ENCODE measurements at places on chromosomes 13 and 19.

GRCh38 chr13:94327318-94327717 lies 152.2 kb downstream of the DCT start:
- no peak for DNase-seq

- no peak for DNase-seq
Measured at GRCh38 chr13:45361596-45362206, 20.7 kb upstream of the TPT1 start.

DNA sequence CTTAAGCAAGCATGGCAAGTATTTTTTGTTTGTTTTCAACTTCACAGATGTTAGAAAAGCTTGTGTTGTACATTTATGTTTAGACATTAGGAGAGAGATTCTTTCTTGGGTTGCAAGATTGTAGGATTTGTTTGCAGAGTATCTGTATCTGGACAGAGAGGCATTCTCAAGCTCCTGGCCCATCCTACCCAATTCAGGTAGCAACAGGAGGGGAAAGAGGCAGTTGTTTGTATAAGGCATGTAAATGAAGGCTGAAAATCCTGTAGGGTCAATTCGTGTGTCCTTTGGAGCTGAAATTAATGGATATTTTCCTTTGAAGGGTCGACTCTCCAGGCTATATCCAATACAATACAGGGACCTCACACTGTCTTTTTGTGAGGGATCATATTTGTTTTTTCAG lies 147.3 kb downstream of the KCNRG start:
- no peak for DNase-seq

DNA sequence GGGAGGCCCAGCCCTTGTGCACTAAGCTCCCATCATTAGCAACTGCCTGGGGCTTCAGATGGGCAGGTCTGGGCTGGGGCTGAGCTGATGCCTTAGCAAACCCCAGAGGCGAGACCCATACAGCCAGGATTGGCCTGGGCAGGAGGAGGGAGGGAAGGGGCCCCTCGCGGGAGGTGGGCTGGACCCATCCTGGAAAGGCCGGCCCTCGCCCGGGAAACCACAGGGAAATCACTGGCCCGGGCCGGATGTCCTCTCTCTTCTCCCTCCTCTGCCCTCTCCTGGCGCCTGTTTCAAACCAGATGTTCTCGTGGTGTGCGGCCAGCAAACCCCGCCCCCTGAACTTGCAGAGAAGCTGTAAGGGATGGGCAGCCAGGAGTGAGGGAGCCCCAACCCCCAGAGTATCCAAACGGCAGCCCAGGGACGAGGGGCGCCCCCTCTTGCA lies 43.1 kb downstream of the TMEM255B start:
- peak; percentile 8 for DNase-seq

DNA sequence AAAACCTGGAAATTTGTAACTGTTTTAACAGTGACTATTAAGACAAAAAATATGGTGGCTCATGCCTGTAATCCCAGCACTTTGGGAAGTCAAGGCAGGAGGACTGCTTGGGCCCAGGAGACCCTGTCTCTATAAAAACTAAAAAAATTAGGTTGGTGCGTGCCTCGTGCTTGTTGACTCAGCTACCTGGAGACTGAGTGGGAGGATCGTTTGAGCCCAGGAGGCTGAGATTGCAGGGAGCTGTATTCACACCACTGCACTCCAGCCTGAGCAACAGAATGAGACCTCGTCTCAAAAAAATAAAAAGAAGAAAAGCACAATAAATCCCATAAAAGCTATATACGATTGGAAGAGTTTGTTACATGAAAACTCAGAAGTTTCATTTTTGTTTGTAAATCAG lies 23.7 kb downstream of the KLF5 start:
- DNase-seq: no peak

GRCh38 chr13:95924389-95924994 lies 128.7 kb downstream of the UGGT2 start:
- DNase-seq: no peak

DNA sequence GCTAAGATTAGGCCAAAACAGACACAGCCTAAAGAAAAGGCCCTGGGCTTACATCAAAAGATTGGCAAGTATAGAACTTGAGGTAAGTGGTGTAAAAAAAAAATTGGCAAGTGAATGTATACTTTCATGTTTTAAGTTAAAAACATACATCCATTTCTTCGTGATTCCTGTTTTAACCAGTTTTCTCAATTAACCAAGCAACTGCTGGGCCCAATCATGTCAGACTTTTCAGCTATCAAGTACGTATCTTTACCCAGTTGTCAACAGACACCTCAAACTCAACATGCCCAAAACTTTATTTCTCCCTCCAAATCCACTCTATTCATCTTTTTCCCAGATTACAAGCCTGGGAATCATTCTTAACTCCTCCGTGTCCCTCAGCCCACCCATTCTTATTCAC lies 1.0 kb downstream of the PCID2 start:
- DNase-seq: no peak

DNA sequence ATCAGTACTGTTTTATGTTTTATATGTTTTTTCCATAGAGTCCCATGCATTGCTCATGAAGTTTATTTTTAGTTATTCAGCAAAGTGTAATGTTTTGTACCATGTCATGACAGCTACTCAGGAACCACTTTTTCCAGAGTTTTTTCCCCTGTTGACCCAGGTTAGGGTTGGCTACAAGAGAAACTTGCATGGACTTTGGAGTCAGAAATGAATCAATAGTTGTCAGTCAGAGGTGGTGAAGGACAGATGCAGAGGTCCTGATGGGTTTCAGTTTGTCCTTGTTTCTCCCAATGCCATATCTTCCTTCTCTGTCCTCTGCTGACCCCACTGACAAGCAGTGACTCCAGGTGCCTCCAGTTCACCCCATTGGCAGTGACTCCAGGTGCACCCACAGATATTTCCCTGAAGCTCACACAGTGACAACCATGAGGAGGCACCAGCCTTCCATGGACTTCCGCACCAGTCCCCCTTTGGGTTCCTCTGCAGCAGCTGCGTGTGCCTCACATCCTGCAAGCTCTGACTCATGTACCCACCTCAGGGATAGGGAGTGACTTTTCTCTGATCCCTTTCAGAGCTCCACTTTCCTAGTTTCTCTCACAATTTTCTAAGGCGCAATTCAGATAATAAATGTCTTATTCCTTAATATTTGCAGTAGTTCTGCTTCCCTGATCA lies 92.1 kb downstream of the AKAP11 start:
- DNase-seq: no peak

GRCh38 chr13:36920616-36921185 lies 663 bp upstream of the SMAD9 start:
- DNase-seq: no peak

- DNase-seq: no peak
Measured at GRCh38 chr13:88112526-88112925, 441.4 kb downstream of the SLITRK5 start.

- no peak for DNase-seq
Measured at GRCh38 chr19:30722186-30722585, 350.0 kb downstream of the ZNF536 start.

- DNase-seq: no peak
Measured at GRCh38 chr19:38588041-38588440, 29.7 kb downstream of the MAP4K1 start.

DNA sequence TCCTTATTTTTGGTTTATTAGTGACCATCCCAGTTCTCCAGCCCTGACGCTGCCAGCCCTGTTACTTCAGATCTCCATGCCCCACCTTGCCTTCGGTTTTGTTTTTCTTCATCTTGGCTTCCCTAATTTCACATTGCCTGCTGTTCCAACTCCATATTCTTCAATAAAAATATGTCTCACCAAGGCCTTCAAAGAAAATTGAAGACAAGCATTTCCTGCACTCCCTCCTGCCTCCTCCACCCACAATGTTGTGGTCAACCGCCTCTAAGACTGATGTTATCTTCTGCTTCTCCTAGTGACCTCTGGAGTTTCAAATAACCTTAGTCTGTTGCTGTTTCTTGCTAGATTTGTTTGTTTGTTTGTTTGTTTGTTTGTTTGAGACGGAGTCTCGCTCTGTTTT lies 14.6 kb downstream of the PLD3 start:
- peak; percentile 59 for DNase-seq

DNA sequence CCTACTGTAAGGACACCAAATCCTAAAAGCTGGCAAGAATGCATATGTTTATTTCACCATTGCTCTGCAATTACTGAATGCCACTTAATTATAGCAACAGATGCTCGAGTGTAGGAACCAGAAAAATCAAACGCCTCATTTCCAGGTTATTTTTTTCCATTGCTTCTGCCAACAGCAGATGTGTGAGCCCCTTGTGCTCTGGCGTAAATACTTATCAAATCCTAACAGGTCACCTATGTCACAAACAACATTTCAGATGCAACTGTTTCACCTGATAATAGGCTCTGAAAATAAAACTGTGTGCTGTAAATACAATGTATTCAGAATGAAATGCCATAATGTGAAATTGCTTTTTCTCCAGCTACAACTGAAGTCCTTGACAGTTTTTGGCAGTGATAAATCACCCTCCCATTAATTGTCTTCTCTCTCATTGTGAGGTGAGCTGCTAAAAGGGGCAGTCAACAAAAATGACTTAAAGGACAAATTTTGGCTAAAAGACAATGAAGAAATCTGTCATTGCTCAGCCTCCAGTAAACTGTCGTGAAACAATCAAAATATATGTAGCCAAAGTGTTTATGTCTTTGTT lies 344.0 kb downstream of the DACH1 start:
- no peak for DNase-seq

DNA sequence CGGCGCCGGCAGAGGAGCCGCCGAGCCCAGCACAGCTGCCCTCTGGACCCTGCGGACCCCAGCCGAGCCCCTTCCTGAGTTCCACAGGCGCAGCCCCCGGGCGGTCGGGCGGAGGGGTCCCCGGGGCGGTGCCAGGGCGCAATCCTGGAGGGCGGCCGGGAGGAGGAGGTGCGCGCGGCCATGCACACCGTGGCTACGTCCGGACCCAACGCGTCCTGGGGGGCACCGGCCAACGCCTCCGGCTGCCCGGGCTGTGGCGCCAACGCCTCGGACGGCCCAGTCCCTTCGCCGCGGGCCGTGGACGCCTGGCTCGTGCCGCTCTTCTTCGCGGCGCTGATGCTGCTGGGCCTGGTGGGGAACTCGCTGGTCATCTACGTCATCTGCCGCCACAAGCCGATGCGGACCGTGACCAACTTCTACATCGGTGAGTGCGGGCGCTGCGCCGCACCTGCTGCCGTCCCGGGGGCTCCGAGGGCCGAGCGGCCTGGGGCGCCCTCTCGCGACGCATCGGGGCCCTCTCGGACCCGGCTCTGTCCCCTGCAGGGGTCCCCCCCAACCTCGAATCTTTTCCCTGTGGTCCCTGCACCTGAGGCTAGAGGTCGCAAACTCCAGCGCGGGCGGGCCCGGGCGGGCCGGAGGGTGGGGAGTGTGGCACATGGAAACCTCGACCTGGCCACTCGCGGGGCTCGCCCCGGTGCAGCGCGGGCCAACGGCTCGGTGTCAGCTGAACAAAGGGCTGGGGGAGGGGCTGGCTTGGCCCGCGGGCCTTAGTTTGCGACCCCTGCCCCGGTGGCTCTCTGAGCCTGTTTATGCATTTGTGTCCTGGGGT lies at the start of gene KISS1R:
Gene KISS1R (plus strand): TSS at position 11 of the 829 bp plus-strand sequence. CDS start 170 bp downstream, at position 181.
- DNase-seq: no peak

GRCh38 chr13:45852494-45852893 lies 941 bp upstream of the SIAH3 start:
- DNase-seq: no peak

DNA sequence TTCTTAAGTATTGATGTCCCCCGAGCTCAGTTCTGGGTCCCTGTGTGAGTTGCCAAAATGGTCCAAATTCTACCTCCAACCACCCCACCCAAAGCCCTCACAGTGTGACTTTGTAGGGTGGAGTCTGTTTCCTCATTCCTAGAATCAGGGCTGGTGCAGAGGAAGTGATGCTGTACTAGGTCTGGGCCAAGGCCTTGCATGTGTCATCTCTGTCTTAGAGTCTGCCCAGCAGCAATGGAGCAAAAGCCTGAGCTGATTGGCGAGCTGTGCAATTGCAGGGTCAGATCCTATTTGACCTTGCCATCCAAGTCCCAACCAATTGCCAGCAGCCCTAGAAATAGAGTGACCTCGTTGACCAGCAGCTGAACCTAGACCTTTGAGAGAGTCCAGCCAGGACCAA lies 97.0 kb upstream of the ANKRD10 start:
- DNase-seq: no peak

DNA sequence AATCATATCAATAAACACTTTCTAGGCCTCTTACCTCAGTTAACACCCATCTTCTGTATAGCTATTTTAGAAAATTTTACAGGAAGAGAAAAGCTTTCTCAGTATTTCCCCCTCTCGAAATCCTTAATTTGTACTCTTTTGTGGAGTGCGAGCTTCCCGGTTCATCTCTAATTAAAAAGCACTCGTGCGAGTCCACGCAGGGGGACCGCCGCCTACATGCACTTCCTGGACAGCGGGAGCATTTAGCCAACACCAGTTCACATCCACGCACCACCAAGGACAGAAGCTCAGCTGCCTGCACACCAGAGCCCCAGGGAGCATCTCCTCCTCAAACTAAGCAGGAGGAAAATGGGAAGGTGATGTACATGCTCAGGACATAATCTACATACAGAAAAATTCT lies 60.0 kb downstream of the RASA3 start:
- DNase-seq: no peak

DNA sequence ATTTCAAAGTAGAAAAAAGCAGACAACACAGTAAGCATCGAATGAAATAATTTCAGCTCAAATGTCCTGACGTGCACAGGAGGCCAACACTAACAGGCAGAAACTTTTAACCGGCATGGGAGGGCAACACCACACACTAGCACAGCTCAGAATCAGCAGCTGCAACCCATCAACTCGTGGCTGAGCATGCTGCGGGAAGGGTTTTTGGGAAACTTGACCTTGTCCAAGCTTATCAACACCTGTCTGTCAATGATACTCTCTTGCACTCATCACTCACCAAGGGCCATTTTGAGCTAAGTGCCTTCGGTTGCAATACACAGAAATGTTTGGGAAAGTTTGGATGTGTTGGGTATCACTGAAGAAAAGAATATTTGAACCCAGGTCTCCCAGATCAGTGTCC lies 483.7 kb downstream of the TSHZ3 start:
- no peak for DNase-seq

DNA sequence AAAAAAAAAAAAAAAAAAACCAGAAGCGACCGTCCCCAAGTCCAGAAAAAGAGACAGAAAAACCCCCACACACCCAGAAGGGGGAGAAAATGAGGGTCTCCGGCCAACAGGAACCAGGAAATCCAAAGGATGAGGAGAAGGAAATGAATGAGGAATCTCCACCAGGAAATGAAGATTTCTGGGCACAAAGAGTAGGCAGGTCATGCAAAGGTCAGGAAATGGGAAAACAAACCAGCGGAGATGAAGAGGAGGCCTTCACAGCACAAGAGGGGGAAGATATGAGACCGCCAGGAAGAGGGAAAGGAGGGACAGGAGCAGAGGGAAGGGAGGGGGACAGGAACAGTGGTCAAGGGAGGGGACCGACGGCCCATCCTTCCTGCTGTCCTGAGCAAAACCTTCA lies 5.8 kb downstream of the TEAD2 start:
- no peak for DNase-seq

All from GF-D8 (cell line).